Left colon (tissue), 2 donors: ENCODE measurements at places on chromosomes 5 and 9.

DNA sequence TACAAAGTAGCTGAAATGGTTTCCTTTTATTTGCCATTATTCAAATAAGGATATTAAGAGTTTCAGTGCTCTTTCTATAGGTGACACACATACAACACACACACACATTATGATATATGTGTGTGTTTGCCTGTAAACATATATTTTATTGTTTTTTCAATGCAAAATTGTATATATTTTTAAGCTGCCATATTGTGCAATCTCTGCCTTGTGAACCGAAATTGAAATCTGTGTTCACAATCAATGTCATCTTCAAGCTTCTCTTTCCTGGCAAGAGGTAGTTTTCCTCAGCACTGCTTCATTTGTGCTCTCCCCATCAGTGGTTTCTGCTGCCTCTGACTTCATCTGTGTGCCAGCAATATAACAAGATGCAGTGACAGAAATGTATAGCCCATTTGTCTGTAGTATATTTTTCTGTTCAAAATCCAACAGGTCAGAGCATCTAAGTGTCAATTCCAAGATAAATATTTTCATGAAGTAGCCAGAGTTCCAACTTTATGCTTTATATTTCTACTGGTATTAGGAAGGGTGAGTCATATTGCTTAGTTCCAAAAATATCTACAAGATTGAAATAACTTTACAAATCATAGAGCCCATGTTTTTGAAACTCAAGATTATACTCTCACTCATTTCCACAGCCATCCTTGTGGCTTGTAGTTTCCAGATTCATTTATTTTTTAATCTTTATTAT lies 1704.8 kb upstream of the CDH9 start:
- DNase-seq, result no peak

DNA sequence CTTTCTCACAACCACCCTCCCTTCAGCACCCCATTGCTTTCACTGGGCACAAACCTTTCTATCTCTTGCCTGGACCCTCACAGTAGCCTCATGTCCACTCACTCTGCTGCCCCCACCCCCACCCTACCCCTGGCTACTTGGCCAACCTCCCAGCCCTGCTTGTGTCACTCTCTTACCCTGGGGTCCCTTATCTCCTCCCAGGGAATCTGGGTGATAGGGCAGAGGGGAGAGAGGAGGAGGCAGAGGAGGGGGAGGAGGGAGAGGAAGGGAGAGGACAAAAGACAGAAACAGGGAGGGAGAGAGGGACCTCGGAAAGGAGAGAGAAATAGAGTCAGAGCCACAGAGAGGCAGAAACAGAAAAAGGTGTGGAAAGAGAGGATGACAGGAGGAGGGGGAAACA lies 25.0 kb upstream of the KIF12 start:
- DNase-seq, result no peak

DNA sequence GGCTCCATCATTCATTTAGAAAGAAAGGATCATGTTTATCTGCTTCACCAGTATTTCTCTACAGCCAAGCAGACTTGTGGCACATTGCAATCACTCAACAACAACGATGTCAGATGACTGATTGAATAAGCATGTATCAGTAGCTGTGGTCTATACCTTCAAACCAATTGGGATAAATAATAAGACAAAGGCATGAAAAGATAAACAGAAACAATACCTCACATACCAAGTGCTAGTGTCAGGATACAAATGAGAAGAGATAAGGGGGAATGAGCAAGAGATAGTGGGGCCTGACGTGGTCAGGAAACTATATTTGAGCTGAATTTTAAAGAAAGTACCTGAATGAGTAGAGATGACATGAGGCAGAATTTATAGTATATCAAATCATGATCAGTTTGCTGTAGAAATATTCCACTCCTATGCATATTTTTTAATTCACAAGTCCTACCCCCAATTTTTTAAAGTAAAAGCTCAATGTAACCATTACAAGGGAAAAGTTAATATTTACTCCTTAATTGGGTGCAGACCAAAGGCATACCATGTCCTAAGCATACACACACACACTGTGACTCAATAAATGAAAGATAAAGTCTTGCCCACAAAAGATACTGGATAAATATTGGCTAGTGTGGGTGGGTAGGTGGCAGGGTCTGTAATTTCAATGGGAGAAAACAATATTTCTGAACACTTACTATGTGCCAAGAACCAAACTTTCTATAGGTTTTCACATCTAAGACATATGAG lies 284.5 kb downstream of the SPOCK1 start:
- DNase-seq, result no peak

- DNase-seq, result no peak
Observed at GRCh38 chr9:27800692-27801370, 227.6 kb upstream of the C9orf72 start.

GRCh38 chr5:76488969-76489368 lies 85.9 kb downstream of the IQGAP2 start:
- DNase-seq, result no peak

DNA sequence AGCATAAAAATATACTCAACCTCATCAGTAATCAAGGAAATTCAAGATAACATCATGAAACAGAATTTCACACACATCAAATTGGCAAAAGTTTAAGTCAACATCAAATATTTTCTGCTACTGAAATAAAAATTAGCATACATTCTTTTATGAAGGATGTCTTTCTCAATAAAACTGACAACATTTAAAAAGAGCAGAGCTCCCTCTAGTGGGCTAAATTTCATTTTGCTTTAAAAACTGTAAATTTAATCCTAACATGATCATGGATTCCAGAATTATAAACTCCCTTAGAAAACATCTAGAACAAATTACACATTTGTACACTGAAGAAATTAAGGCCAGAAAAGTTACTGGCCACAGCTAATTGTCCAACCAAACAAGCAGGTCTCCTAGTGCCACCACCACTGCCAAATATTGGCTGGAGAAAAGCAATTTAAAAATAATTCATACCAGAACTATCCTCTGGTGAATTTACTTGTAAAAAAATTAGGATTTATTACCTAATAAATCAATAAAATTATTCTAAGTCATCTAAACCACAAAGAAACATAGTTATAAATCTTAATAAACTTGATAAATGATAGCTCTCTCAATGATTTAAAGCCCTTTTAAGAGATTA lies 31.2 kb downstream of the DEPDC1B start:
- no peak for DNase-seq

DNA sequence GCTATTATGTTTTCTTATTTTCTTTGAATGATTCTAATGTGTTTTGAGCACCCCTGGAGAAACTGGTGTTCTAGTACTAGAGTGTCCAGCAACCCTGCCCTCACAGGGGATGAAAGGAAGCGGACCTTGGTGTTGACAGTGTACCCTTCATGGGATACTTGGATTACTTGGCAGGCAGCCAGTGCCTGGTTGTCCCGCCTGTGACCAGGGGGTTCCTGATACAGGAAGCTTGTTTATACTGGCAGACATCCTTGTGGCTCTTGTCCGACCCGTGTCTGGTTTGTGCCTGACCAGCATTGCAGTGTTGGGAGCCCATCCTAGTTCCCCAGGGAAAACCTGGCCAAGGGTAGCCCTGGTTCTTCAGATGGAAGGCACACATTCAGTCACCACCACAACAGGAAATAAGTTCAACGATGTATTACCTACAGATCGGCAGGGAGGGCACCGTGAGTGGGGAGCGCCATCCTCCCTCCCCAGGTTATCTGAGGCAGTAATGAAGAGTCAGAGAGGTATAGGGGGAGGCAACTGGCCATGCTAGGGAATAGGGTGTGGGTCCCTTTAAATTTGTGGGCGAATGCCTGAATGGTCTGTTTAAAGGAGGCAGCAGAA lies 47.3 kb downstream of the CACNA1B start:
- DNase-seq, result no peak

DNA sequence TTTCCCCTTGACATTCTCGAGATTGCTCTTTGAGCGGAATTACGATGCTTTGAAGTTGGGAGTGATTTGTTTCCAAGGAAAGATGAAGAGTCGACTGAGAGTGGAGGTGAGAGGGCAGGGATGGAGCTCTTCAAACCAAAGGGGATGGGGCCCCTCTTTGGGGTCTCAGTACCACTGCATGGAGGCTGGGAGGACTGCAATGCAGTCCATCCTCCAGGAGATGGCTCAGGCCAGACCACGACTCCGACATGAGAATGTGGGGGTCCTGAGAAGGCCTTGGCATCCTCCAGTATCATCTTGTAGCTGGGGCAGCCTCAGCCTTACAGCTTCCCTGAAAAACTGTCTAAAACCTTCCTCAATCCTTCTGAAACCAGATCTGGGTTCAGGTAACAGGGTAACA lies 51.1 kb upstream of the CDKN2AIPNL start:
- no peak for DNase-seq

DNA sequence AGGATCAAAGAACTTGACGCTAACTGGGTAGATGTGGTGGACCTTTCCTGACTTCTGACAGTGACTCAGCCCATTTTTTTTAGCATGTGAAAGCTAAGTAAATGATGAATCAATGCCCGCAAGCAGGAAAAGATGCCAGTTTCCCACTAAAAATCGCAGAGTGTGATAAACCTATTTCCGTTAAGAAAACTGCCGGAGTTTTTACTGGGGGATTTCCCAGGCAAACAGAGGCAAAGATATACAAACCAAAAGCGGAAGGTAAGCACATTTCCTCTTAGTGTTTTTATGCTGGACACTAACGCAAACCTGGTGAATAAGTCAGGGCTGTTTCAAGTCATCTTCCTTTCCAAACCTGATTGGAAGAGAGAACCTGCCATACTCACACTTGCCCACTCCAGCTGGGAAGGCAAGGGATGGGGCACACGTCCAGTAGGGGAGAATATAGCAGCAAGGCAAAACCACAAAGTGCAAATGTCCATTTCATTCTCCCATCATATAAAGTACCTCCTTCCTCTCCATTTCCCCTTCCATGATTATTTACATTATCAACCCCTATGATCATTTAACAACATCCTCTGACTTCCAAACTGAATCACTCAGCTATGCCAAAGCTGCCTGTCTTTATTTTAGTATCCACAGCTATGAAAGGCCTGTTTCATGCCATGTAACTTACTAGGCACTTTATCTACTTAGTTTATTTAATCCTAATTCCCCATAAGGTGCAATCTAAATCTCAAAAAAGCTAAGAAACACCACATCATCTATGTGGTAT lies 349.7 kb upstream of the RFX3 start:
- no peak for DNase-seq
